Cerebellar nuclear complex (tissue), 1 donor: ENCODE measurements at places on chromosomes 3 and 15.

GRCh38 chr3:48709051-48709461, 8.0 kb downstream of the IP6K2 start:
- no peak for DNase-seq

GRCh38 chr15:48751595-48751994, 59.3 kb downstream of the CEP152 start:
- DNase-seq = no peak

GRCh38 chr3:16944356-16944755, 59.6 kb downstream of the PLCL2 start:
- no peak for DNase-seq

- DNase-seq = no peak
Observed at GRCh38 chr3:132507657-132508056, 89.4 kb upstream of the ACKR4 start.

GRCh38 chr3:111547631-111548030, 5.6 kb downstream of the CD96 start:
- no peak for DNase-seq

DNA sequence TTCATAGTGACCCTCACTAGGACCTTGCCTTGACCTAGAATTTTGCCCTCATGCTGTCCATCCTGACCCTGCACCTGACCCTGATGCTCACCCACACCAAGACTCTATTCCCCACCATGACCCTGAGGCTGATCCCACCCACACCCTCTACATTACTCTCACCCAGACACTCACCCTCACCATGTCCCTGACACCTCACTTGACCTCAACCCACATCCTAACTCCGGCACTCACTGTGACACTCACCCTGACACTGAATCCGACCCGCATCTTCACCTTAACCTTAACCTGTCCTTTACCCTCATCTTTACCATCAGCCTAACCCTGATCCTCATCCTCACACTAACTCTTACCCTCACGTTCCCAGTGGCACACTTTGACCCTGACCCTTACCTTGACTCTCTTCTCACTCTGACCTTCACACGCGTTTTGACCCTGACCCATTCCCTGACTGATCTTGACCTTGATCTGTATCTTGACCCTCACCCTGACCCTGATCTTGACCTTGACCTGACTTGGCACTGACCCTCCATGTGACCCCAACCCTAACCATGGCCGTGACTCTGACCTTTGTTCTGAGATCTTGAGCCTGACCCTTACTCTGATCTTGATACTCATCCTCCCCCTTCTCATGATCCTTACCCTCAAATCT, 22.2 kb upstream of the SLC25A26 start:
- DNase-seq = no peak

DNA sequence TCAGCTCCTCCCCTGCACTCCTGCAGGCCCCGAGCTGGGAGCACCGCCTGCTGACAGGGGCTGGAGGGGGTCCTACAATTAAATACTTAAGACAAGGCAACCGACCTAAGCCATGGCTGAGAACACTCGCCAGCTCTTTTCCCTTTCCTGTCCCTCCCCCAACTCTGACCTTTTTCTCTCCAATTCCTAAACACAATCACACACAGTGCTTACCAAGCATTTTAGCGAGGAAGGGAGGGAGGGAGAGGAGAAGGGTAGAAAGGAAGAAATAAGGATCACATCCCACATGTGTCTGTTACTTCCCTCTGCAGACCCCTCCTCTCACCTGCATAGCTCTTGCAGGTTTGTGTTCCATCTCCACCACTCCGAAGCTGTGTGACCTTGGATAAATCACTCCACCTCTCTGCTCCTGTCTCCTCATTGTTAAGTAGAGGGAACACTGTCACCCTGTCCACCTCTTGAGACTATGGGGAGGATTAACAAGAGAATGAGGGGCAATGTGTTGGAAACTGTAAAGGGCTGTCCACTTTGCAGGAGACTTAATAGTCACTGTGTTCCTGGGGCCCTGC, 63.6 kb downstream of the CYP11A1 start:
- DNase-seq = no peak

DNA sequence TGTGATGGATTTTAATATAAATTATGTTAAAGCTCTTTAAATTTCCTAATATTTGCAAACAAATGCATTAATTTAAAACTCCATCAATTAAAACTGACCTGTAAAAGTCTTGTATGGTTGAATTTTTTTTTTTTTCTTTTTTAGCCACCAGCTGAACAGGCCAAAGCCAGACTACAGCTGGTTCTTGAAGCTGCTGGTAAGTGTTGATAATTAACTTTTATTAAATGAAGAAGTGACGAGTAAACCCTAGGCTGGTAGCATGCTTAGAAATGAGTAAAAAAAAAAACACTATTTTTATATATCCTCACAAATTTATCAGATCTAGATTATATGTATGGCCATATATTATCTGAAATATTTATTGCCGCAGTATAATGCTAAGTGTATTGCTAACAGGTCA, 216.3 kb upstream of the MLF1 start:
- no peak for DNase-seq

- DNase-seq = no peak
Observed at GRCh38 chr3:189309400-189309975, 137.7 kb downstream of the TPRG1 start.

DNA sequence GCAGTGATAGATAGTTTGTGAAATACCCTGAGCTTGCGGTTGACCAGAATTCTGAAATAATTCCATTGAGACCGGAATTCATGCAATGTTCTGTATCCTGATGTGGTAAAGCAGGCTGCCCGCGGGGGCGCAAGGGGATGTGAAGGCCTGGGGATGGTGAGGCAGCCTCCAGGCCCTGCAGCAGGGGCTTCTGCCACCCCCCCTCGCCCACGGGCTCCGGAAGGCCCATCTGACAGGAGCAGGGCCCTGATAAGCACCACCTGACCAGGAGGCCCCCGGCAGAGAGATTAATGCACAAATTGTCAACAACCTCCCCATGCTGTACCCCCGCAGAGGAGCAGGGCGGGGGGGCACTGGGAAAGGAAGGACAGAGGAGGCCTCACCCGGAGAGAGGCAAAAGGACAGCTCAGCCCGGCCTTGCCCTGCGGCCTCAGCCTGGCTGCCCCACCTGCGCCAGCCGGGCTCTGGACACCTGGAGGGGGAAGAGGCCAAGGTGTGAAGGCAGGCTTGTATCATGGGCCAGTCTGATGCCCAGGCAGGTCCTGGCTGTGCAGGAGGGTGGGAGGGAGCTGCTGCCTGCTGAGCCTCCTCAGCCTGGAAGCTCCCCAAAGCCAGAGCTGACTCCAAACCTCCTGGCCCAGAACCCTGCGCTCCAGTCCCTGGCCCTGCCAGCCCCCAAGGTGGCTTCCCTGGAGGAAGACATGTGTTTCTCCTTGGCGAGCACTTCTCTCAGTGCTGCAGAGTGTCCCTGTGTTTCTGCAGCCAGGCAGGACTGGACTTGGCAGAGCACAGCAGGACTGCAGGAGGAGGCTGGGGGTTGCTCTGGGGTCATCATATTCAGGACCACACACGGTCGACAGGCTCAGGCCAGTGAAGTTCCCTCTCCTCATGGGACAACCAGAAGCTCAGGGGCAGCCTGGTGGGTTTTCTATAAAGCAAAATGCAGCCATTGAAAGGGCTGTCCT, 46.5 kb downstream of the RPN1 start:
- no peak for DNase-seq

DNA sequence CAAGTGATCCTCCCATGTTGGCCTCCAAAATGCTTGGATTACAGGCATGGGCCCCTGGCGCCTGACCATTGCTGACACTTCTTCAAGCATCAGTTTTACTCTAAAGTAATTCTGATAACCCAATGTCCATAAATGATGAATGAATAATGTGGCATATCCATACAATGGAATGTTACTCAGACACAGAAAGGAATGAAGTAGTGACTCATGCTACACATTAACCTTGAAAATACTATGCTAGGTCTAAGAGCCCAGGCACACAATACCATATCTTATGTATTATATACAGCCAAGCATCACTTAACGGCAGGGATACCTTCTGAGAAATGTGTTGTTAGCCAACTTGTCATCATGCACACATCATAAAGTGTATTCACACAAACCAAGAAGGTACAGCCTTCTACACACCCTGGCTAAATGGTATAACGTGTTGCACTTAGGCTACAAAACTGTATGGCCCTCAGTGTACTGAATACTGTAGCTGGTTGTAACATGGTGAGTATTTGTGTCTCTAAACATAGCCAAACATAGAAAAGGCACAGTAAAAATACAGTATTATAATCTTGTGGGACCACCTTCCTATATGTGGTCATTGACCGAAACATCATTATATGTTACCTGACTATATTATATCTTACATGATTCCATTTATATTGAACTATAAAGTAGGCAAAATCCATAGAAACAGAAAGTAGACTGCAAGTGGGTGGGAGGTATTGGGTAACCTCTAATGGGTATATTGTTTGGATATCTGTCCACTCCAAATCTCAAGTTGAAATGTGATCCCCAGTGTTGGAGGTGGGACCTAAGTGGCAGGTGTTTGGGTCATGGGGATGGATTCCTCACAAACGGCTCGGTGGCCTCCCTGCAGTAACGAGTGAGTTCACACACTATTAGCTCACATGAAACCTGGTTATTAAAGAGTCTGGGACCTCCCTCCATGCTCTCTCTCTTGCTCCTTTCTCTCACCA, 31.4 kb downstream of the MKRN2 start:
- DNase-seq = no peak

GRCh38 chr3:170475092-170475685, 56.5 kb downstream of the CLDN11 start:
- DNase-seq = no peak

GRCh38 chr3:99167071-99167470, 265.6 kb upstream of the DCBLD2 start:
- DNase-seq = no peak

GRCh38 chr3:82891028-82891427, 1129.6 kb upstream of the GBE1 start:
- no peak for DNase-seq

DNA sequence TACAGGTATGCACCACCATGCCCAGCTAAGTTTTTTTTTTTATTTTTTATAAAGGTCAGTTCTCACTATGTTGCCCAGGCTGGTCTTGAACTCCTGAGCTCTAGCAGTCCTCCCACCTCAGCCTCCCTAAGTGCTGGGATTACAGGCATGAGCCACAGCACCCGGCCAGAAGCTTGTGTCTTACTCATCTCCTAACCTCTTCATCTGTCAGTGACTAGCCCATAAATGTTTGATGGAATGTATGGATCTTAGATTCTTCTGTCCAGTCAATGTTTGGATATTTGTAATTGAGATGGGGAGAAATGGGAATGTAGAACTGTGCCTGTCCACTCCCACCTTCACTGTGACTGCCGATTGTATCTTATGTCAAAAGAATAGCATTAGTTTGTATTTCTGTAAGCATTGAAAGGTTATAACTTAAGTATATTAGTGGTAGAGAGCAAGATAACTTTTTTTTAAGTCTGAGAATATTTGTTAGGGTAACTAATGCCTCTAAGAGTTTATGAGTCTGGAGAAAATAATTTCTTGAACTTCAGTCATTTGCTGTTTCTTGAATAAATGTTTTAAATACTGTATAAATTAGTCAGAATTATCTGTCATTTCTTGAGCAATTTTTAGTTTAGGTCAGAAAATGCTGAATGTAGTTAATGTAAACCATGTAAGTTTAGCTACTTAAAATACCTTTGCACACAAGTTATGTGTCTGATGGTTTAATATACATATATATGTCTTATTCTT, 215.3 kb upstream of the CGNL1 start:
- DNase-seq = no peak

DNA sequence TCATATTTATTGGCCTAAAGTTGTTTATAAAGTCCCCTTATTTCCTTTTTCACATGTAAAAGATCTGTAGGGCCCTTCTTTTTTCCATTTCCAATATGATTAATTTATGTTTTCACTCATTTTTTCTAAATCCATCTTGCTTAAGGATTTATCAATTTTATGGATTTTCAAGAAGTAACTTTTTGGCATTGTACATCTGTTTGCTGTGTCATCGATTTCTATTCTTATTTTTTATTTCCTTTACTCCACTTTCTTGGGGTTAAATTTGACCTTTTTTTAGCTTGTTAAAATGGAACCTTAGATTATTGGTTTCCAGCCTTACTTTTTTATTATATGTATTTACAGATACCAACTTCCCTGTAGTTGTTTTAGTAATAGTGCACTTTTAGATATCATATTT, 207.9 kb downstream of the LRTM1 start:
- DNase-seq = no peak

- no peak for DNase-seq
Observed at GRCh38 chr3:23913873-23914743, 2.7 kb downstream of the NKIRAS1 start.

DNA sequence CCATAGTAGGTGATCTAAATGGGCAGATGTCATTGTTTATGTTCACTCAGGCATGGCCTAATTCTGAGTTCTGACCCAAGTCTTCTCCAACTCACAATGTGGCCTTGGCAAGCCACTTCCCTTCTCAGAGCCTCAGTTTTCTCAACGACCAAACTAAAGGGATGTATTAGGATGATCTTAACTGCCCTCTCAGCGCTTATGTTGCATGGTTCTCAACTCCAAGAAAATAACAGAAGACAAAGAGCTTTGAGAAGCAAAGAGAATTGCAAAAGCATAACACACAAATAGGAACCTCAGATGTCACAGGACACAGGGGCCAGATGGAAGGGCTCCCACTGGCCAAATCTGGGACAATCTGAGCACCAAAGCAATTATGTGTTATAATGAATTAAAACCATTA, 8.6 kb downstream of the RHCG start:
- DNase-seq = no peak
